Activated CD4-positive, CD25-positive, alpha-beta regulatory T cell (primary cell): ENCODE measurements at places on chromosomes 6 and 20.

DNA sequence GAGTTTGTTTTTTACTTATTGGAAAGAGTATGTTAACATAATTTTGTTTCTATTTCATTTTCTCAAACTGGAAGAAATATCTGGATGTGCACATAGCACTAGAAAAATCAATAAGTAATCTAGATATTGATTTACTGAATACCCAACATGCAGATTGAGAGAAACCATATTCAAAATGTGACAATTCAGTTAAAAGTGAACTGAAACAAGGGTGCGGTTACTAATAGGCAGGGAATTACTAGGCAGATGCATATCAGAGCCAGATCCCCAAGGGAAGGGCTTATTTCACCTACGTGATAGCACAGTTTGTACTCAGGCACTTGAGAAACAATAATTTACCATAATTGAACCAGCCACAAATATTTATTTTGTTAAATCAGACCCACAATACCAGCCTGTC, 493.1 kb upstream of the FLRT3 start:
- no peak for DNase-seq

GRCh38 chr20:24490598-24490997, 21.2 kb downstream of the SYNDIG1 start:
- no peak for DNase-seq

GRCh38 chr6:404685-405423, 13.3 kb downstream of the IRF4 start:
- DNase-seq = no peak

DNA sequence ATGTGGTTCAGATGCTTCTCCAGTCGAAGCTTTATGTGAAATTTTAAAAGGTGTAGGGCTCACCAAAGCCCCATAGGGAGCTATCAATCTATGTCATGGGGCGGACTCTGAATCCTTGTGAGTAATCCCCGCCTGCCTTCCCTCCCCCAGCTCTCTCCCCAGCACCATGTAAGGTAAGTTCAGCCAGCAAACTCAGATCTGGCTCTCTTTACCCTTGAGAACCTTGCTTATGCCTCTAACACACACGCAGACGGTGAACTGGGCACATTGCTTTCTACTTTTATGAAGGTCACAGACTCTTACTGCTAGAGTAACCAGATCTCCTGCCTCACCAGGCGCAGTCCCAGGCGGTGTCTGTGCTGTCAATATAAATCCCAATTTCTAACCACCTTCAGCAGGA, 82.6 kb upstream of the CNKSR3 start:
- DNase-seq = no peak

DNA sequence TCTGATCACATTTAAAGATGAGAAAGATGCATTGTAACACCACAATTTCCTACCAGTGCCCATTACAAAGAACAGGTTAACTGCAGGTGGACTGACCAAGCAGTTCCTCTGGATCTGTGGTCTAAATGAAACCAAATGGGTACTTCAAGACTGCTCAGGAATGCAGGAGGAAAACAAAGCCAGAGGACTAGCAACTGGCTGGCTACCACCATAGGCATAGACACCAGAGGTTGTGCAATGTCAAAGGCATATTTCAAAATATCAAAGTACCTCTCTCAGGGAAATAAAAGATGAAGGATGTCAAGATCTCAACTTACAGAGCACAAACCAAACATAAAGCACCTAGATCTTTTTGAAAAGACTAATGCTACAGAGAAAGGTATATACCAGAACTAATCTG, 65.5 kb downstream of the GMDS start:
- DNase-seq = no peak

GRCh38 chr6:160742090-160742489, 40.0 kb downstream of the PLG start:
- no peak for DNase-seq

GRCh38 chr6:110246378-110246777, 66.2 kb downstream of the CDC40 start:
- DNase-seq = no peak

GRCh38 chr6:154471609-154472362, 38.7 kb downstream of the CNKSR3 start:
- no peak for DNase-seq

GRCh38 chr20:34907616-34908469, 31.4 kb downstream of the ACSS2 start:
- DNase-seq = no peak

- no peak for DNase-seq
These were observed 13.5 kb upstream of the SNRPC start for GRCh38 chr6:34743625-34744293.

- no peak for DNase-seq
These were observed 9.9 kb upstream of the UST start for GRCh38 chr6:148736774-148737412.

DNA sequence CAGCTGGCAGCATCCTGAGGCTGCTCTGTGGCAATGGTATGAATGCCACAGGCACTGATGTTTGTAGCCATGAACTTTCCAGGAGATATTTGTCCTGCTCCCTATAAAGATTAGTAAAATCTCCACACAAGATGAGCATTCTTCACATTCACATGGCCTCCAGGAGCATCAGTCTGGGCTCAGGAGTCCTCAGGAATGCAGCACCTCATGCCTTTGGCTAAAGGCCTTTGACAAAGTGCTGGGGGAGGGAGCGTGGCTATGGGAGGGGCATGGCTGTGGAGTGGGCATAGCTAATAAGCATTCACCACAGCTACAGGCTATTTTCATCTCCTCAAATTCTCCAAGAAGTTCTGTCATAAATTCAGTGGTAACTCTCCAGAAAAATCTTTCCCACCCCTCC, 90.5 kb upstream of the LY86 start:
- DNase-seq = no peak

DNA sequence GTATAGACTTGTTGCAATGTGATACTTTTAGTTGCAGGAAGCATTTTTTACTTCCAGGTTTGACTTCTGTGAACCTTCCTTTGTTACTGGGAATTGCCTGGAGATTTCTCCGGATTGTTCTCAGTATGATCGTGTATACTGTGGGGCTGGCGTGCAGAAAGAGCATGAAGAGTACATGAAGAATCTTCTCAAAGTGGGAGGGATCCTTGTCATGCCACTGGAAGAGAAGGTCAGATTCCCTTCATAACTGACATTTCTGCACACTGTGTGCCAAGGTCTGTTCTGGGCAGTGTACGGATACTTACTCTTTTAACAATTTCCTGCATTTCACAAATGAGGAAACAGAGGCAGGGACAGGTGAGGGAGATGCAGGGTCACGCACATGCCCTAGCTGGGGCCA, 9.7 kb downstream of the PCMTD2 start:
- DNase-seq = no peak

GRCh38 chr6:37354526-37355384, 972 bp downstream of the RNF8 start:
- no peak for DNase-seq

- no peak for DNase-seq
These were observed 198.6 kb upstream of the CDH4 start for GRCh38 chr20:61053487-61053886.

DNA sequence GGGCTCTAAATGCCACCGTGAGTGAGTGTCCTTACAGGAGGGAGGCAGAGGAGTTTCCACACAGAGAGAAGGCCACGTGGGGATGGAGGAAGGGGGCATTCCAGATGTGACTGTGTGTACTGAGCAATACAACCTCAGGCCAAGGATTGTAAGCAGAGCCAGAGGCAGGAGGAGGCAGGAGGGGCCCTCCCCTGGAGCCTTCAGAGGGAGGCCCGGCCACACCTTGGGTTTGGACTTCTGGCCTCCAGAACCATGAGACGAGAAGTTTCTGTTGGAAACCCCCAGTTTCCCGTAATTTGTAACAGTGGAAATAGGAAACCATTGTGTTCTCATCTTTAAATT, 9.3 kb upstream of the KIF25 start:
- no peak for DNase-seq

DNA sequence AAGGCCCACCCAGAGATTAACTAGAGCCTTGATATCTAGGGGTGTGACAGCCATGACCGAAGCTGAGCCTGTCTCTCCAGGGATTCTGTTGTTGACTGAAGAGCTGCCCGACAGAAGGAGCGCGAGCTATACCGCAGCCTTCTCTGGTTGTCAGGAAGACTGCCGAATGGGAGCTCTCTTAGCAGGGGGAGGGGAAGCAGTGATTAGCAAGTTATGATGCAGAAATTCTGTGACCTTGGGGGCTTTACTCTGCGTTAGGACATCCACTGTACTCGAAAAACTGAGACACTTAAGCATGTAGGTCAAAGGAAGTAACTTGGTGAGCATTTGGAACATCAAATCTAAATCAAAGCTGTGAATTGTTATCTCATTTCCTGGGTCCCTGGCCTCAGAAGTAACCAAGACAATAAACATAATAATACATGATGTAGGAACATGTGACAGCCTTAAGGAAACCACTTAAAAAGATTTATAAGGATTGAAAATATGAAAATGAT, 84.7 kb downstream of the MAP3K4 start:
- no peak for DNase-seq

DNA sequence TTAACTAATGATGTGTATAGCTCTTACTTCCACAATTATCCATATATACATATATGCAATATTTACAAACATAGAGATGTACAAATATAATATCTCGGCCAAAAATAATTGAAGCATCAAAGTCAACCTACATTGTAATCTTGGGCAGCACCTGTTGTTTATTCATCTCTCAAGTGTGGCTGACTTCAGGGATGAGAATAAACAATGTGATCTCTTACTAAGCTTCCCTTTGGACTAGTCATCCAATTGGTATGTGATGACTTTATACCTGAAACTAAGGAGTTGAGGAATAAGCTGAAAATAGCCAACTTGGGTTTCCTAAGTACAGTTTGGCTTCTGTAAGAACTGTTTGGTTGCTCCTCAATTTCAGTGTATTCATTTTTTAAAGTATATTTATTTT, 256.6 kb downstream of the KHDC1L start:
- DNase-seq = no peak
